ENCODE measurements at places on chromosomes 3 and 15.

DNA sequence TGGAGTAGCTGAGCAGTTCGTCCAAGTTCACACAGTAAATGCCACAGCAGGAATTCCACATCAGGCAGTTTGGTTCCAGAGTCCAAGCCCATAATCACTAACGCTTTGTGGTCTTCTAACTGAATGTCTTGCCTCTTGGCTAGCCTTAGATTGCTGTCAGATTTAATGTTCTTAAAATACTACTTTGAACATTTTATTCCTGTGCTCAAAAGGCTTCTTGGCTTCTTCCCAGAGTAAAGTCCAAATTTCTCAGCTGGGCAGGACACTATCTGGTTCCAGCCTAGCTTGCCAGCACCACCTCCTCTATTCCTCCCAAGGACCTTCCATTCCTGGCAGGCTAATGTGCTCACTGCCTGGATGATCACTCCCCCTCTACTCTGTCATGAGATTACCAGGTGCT lies 256.9 kb downstream of the SQOR start:
- no peak for DNase-seq

GRCh38 chr15:85354461-85354860 lies 25.9 kb upstream of the AKAP13 start:
- no peak for DNase-seq

DNA sequence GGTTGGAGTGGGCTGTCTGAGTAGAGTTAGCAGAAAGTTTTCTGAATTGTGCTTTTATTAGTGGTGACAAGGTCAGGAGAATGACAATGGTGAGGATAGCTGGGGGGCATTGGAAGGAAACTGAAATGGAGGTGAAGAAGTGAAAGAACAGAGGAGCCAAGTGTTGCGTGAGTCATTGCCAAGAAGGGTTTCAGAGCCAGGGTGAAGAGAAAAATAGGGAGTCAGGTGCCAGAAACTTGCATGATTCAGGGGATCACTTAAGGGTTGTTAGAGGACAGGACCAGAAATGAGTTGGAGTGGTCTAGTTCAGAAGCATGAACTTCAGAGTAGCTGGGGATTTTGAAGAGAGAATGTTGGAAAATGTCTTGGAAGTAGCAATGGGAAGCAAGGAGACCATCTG lies 86.0 kb upstream of the GALNT15 start:
- no peak for DNase-seq

GRCh38 chr3:13034109-13034800 lies 39.0 kb downstream of the IQSEC1 start:
- DNase-seq = no peak

- no peak for DNase-seq
These were observed 36.2 kb upstream of the TSPAN3 start for GRCh38 chr15:77107068-77107467.

DNA sequence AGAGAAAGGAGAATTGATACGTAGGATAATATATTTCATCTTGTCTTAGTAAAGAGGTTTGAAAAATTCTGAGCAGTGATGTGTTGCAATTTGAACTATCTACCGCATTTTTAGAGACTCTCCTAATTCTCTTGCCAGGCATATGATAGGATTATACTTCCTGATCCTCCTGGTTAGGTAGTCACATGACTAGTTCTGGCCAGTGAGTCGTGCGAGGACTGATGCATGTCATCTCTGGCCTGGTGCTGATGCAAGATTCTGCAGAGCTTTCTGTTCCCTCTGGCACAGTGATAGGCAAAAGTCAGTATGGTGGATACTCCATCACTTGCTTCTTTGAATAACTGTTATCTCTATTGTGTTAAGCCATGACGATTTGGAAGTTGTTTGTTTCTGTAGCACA lies 277.6 kb upstream of the NAALADL2 start:
- no peak for DNase-seq

DNA sequence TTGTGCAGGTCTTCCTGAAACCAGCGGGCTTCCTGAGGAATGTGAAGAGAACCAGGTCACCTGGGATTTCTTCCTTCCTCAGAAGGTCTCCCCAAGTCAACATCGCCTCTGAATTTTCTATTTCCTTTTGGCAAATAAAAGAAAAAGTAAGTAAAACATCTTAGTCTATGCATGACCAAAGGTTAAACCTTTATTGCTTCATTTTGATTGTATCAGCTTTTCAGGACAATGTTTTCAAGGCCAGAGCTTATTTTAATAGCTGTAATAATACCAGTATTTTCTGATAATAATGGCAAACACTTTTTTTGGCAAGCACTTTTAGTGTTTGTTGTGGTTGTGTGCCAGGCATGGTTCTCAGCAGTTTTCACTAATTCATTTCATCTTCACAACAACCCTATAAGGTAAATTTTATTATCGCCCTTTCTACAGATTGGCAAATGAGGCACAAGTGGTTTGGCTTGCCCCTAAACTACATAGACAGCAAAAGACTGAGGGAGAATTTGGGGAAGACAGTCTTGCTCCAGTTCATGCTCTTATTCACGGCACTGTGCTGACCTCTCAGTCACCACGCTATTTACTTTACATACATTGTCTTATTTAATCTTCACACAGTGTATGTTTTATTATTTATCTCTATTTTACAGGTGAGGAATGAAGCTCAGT lies 110.4 kb downstream of the RPL22L1 start:
- DNase-seq = no peak

DNA sequence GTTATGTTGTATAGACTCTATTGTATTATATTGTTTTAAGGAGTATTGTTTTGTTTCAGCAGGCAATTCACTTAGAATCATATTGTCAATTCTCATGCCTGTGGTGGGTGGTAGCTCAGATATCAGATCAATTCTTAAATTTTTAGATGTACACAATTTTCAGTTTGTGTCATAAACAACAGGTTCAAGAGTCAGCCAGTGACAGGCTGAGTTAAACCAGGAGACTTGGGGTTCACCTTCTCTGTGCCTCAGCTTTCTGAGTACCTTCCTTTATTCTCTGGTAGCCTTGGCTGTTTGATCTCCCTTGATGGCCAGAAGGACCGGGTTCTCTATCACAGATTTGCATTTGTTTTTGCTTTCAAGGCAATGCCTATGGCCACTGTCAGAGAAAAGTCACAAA lies 199.9 kb upstream of the KCNMB2 start:
- no peak for DNase-seq

GRCh38 chr3:193815246-193816027 lies 222.4 kb downstream of the OPA1 start:
- DNase-seq = no peak

DNA sequence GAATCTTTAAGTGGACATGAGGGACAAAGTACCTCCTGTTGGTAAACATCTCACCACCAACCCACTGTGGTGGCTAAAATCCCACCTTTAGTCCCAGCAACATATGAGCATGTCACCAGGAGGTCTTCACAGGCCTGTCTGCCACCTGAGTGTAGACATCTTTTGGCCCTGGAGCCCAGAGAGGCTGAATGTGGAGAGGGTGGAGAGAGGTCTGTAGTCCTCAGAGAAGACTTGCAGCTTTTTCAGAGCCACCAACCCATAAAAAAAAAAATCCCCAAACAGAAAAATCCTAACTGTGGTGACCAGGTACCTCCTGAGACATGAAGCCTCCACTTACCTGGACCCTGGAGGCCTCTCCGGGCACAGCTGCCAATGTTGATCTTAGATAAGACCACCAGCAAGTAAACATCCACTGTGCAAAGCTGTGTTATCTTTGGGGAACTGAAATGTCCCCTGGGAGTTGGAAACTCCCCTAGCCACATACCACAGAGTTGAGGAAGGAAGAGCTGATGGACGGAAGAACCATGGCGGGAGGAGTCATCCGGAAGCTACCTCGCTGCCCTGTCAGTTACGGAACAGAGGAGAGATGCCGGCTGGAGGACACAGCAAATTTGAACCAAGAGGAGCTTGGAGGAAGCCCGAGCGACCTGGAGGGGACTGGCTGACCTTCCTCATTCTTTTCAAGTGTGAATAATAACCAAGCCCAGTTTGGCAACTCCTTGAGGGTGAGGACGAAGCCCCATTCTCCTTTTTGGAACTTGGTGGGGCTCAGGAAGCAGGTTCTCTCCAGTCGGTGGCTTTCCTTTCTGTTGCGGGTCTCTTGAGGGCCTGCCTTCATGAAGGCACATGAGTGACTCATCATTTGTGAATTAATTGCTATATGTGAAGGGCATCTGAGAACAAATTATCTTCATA lies at the start of gene GHRL:
GHRL (minus strand) TSS at position 443 of the 915 bp plus-strand sequence. CDS start 2,767 bp downstream, outside the sequence.
- DNase-seq = no peak

GRCh38 chr3:170043506-170043905 lies 5.7 kb downstream of the GPR160 start:
- no peak for DNase-seq

DNA sequence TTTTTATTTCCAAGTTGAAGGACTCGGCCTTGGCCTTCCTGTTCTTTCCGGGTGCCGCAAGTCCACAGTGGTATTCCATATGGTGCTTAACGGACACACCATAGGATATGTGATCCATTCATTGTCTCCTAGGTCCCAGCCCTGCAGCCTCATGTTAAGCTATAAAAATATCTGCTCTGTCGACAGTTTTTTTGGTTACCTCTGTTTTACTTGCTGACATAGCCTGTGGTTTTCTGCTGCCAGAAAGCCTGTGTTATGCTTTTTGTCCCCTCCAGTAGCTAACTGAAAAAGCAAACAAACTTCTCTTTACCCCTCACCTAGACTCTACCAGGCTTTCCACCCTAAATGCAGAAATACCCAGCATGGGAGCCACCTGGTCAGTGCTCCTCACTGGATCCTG lies 5.3 kb downstream of the INAFM2 start:
- DNase-seq = no peak

- DNase-seq = no peak
These were observed 14.1 kb downstream of the IL17RD start for GRCh38 chr3:57151021-57151449.

Measured in NCI-H1105 (cell line).